ENCODE measurements at places on chromosomes 16 and 17.

- DNase-seq: peak; percentile 59
Observed at GRCh38 chr16:85245307-85246172, 133.3 kb upstream of the CIBAR2 start.

- no peak for DNase-seq
Observed at GRCh38 chr17:21330436-21331160, 45.6 kb upstream of the KCNJ12 start.

- no peak for DNase-seq
Observed at GRCh38 chr17:54933921-54934320, 33.3 kb downstream of the TOM1L1 start.

GRCh38 chr16:88754109-88754911 is 30.7 kb downstream of the PIEZO1 start:
- DNase-seq: no peak

DNA sequence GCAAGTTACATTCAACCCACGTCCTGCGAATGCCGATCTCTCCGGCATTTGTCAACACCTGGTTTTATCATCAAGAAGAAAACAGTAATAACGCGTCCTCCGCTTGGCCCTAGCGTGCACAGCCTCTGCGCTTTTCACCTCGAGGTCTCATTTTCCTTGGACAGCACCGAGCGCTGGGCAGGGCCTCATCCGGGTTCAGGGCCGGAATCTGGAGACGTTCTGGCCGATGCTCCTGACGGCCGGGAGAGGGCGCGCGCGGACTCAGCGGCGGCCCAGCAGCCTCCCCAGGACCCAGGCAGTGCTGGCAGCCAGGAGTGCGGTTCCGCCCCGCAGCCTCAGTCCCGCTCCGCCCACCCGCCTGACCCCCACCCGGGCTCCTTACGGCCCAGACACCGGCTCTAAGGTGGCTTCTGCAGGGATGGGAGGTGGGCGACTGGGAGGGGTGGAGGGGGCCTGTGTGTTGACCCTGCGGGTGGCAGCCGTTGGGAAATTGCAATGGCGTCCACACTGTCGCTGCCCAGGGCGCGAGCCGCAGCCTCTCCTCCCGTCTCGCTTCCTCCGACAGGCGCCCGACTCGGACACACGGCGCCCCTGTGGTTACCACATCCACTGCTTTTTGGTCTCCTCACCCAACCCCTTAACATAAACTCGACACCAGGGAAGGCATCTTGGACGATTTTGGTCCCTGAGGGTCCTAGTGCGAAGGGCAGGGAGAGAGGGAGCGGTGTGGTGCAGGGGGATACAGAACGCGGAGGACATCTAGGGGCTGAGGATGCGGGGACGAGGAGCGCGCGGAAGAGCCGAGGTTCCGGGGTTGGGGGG is 7.4 kb upstream of the FLYWCH1 start:
- DNase-seq: peak; percentile 84

DNA sequence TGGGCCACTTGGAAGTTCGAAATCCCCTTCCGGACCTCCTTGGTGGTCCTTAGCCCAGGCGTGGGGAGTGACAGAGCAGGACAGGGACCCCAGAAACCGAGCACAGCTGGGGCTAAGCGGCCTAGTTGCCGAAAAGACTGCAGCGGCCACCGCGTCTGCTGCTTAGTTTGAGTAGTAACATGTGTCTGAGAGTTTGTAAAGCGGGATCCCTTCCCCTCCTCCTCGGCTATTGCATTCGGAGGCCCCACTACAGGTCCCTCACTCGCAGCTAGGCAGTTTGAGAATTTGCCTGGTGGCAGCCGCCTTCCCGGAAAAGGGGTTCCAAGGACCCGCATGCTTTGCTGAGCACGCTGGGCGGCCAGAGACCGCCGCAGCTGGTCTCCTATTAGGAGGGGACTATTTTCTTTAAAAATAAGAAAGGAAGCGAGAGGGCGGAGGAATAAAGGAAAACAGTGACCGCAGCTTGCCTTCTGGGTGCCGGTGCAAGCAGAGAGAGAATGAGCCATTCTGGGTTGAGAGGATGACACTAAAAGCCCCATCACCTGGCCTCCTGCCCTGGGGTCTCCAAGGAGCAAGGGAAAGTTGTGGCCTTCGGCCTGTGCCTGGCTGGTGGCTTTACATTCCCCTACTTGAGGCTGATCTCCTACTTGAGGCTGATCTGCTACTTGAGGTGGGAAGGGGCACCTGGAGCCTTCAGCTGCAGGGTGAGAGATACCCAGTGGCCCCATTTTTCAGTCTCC is 1.1 kb upstream of the HOXB5 start:
- no peak for DNase-seq

- no peak for DNase-seq
Observed at GRCh38 chr16:19753815-19754643, 36.0 kb downstream of the IQCK start.

DNA sequence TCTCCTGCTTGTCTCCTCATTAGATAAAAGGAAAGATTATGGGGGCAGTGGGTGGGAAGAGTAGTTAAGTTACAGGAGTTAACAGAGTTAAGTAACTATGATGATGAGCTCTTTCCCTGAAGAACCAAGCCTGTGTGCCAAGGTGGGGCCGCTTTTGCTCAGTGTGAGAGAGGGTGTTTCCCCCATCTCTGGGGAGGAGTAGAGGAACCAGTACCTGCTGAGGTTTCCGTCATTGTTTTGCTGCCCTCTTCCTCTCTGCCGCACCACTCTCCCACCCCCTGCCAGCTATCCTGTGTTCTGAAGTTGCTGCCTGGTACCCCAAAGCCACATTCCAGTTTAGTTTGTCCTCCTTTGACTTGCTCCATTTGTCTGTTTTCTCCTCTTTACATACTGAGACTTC is 20.8 kb upstream of the KRT10 start:
- DNase-seq: no peak

GRCh38 chr17:80060644-80061043 is 24.2 kb downstream of the CCDC40 start:
- DNase-seq: no peak

- no peak for DNase-seq
Observed at GRCh38 chr16:4407543-4408322, 8.7 kb downstream of the CORO7 start.

DNA sequence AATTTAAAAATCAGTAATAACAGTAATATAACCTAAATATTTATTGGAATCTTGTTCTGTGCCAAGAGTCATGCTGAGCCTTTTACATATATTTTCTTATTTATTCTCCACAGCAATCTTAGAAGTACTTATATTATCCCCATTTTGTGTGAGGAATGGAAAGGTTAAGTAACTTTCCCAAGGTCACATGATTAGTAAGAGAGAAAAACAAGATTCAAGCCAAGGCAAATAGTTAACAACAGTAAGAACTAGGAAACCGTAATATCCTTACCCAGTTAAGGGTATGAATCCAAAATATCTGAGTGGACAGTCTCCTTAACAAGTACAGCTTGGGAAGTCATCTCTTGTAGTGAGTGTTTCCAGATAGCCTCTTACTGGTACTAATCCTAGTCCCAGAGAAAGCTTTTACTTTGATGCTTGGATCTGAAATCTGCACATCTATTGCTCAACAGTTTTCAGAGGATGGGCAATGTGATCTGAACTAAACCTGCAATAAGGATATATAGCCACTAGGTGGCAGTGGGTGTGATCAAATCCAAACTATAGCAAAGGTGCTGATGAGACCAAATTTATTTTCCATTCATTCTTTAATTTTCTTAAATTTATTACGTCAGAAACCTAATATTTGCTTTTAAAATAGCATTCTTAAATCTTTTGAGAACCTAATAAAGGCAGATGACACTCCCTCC is 23.3 kb downstream of the SHISA6 start:
- no peak for DNase-seq

GRCh38 chr16:89122322-89122851 is 28.7 kb downstream of the ACSF3 start:
- peak; percentile 2 for DNase-seq

GRCh38 chr17:28511858-28512461 is 5.8 kb downstream of the FOXN1 start:
- no peak for DNase-seq

GRCh38 chr17:31068291-31068690 is 26.5 kb upstream of the NF1 start:
- DNase-seq: peak; percentile 14

- DNase-seq: no peak
Observed at GRCh38 chr16:5870886-5871691, 773.5 kb upstream of the EEF2KMT start.

GRCh38 chr17:31786796-31787481 is 72.1 kb downstream of the COPRS start:
- no peak for DNase-seq

GRCh38 chr17:81166033-81166492 is at the start of gene AATK:
Gene AATK, minus strand, starts transcription at chr17:81166221. Its CDS starts 229 bp downstream, at chr17:81165992.
- DNase-seq: no peak
